Neural crest cell (in vitro differentiated cells): ENCODE measurements at places on chromosomes 3 and 15. TPM values are rescaled to one million over a fixed set of nuclear protein-coding genes. Genes with fewer than 3 reads are reported as not detected.

The COPB2 gene
- total RNA-seq: 113 and 114 TPM in 2 replicates

The CPLX3 gene
- not detected in 2 replicates for total RNA-seq

- peaks cover 22% of the 10 kb centered on the region for H3K4me1 ChIP-seq
- no peak overlapping the region for H3K4me3 ChIP-seq
- no peak overlapping the region for H3K27ac ChIP-seq
- DNase-seq: no peak
- no peaks in the 10 kb centered on the region for H3K27me3 ChIP-seq
Measured at GRCh38 chr3:43921056-43921648, 230.4 kb downstream of the ABHD5 start.

- DNase-seq: peak; percentile 46
- no peaks in the 10 kb centered on the region for H3K27me3 ChIP-seq
- no peaks in the 10 kb centered on the region for H3K36me3 ChIP-seq
- no peak overlapping the region for H3K4me3 ChIP-seq
Measured at GRCh38 chr3:73508330-73508954, 116.3 kb downstream of the PDZRN3 start.

DNA sequence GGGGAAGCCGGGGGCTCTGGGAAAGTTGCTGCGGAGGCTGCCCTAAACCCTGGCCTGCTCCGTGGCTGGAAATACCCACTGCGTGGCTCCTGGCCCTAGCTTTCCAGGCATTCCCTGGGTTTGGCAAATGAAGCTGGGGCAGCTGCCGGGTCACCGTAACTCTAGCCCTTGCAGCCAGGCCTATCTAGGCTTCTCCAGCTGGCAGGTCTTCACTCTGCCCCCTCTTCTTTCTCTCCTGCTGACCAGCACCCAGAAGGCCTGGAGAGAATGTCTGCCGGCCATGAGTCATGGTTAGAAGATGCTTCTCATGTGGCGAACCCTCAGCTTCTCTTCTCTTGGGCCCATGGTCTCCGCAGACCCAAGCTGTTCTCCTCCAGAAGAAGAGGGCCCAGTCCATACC lies 5.6 kb upstream of the DLL4 start:
- H3K27ac ChIP-seq: no peak overlapping the region
- H3K27me3 ChIP-seq: peaks cover 81% of the 10 kb centered on the region
- DNase-seq: no peak
- H3K4me1 ChIP-seq: peaks cover 20% of the 10 kb centered on the region
- no peak overlapping the region for H3K4me3 ChIP-seq

DNA sequence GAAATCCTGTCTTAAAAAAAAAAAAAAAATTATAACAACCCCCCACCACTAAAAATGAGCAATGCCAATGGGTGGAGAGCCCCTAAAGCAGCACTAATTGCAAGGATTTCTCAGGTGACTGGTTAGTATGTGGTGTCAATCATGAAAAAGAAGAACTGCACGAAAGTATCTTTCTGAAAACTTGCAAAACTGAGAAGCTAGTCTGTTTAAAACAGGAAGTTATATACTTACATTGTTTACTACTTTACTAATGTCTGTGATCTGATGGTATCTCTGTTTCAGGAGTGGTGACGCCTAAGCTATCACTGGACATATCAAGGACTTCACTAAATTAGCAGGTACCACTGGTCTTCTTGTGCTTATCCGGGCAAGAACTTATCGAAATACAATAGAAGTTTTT lies at the start of gene CCR3:
Gene CCR3 (plus strand): TSS at position 341 of the 400 bp plus-strand sequence. CDS start 22,699 bp downstream, outside the sequence.
- peaks cover 33% of the 10 kb centered on the region for H3K27me3 ChIP-seq
- H3K4me1 ChIP-seq: no peaks in the 10 kb centered on the region
- no peak within 1 kb of the TSS for H3K4me3 ChIP-seq
- no peak for DNase-seq
- no peaks in the 10 kb centered on the region for H3K36me3 ChIP-seq
- H3K27ac ChIP-seq: no peak within 1 kb of the TSS

DNA sequence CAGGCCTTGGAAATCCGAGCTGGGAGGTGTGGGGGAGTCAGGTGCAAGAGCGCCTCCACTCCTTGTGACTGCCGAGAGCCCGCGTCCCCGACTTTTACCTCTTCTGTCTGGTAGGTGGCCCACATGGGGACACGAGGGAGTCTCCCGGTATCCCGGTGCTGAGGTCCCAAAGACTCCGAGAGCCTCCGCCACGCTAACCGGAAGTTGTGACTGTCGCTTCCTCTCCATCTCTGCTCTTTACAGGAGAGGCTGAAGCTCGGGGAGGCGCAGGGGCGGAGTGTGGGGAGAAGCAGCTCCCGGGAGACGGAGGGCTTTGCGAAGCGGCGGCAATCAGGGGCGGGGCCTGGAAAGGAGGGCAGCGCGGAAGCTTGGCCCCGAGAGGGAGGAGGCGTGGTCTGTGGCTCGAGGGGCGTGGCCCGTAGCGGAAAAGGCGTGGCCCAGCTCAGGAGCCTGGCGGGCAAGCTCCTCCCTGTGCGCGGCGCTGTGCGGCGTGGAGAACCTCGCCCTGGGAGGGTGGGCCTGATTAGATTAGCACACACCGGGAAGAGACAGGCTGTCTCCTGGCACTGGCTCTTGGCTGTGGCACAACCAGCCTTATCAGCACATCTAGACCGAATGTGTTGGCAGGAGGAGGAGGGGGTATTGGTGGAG lies 143.9 kb downstream of the GABRB3 start:
- no peak overlapping the region for H3K27ac ChIP-seq
- no peak overlapping the region for H3K4me3 ChIP-seq
- no peaks in the 10 kb centered on the region for H3K27me3 ChIP-seq
- peaks cover 2% of the 10 kb centered on the region for H3K4me1 ChIP-seq

DNA sequence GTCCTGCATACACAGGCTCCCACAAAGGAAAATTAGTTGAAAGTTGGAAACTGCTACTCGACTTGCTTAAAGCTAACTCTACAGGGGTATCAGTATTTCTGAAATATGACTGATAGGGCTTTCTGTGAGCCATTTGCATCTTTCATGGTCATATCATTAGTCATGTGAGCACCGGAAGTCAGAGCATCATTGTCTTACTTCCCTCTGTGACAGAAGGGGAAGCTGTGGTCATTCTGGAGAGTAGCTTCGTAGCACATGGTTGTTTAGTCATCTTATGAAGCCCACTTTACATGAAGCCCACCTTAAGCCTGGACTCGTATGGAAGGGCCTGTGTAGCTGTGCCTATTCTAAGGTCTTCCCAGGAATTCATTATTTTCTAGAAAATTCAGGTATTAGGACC lies 69.0 kb downstream of the COL6A5 start:
- H3K36me3 ChIP-seq: no peaks in the 10 kb centered on the region
- no peak overlapping the region for H3K27ac ChIP-seq
- peaks cover 32% of the 10 kb centered on the region for H3K4me1 ChIP-seq
- DNase-seq: no peak

DNA sequence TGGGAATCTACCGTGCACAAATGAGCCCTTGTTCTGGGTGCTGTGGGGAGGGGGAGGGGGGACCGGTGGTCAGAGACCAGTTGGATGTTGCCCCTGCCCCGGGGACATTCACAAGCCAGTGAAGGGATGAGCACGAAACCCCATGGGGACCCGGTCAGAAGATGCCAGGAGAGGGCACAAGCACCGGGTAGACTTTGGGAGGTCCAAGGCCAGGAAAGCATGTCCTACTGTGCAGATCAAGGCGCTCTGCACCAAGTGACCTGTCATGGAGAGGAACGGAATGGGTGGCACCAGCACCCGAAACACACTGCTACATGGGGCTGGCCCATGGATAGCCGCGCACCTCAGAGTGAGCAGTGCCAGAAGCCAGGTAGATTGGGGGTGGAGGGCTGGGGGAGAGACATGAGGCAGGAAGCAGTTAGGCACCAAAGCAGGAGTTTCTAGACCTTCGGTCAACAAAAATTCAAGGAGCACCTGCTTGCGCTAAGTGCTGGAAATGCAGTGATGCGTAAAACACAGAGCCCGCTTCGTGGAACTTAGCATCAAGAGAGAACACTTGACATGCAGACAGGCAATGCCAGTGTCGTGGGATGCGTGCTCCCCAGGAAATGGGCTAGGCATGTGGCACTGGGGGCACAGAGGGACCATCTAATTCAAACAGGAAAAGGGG lies 99.1 kb downstream of the CPN2 start:
- peaks cover 41% of the 10 kb centered on the region for H3K4me1 ChIP-seq
- no peak for DNase-seq

GRCh38 chr3:37330466-37330865 lies 156.1 kb upstream of the LRRFIP2 start:
- no peak for DNase-seq
- H3K4me1 ChIP-seq: peaks cover 10% of the 10 kb centered on the region
- no peak overlapping the region for H3K4me3 ChIP-seq
- peaks cover 12% of the 10 kb centered on the region for H3K36me3 ChIP-seq
- no peaks in the 10 kb centered on the region for H3K27me3 ChIP-seq
- H3K27ac ChIP-seq: no peak overlapping the region

DNA sequence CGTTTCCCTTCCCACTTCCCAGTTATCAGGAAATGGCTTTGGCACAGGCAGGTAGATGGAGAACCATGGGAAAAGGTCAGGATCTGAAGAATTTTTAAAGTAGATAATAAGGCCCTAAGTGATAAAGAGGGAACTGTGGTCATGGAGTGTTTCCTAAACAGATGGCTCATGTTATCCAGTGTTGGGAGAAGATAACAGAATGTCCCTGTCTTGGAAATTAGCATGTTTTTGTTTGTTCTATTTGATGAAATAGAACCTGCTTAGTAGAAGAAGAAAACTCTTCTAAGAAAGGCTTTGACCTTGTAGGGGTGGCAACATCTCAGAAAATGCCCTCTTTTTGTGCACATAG lies 8.8 kb downstream of the LRRC3B start:
- H3K27ac ChIP-seq: no peak overlapping the region
- H3K27me3 ChIP-seq: peaks cover 20% of the 10 kb centered on the region
- no peak overlapping the region for H3K4me3 ChIP-seq
- H3K36me3 ChIP-seq: no peaks in the 10 kb centered on the region
- peaks cover 4% of the 10 kb centered on the region for H3K4me1 ChIP-seq
- no peak for DNase-seq

DNA sequence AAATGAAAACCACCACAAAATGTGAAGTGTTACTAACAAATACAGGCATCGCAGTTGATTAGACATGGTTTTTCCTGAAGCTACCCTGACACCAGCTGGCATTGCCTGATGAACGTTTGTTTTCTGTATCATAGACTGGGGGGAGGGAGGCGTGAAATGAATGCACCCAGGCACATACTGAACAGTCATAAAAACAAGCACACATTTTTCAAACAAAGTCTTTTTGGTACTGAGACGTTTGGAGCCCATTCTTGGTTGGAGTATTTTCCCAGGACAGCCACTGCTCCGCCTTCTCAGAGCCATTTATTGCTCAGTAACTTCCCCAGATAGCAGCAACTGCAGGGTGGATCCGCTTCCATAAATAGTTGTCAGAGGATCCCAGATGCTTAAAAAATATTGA lies 52.4 kb downstream of the KLF13 start:
- H3K27ac ChIP-seq: no peak overlapping the region
- no peak for DNase-seq
- no peaks in the 10 kb centered on the region for H3K27me3 ChIP-seq
- H3K4me1 ChIP-seq: peaks cover 4% of the 10 kb centered on the region
- H3K36me3 ChIP-seq: peaks cover 14% of the 10 kb centered on the region
- H3K4me3 ChIP-seq: no peak overlapping the region

DNA sequence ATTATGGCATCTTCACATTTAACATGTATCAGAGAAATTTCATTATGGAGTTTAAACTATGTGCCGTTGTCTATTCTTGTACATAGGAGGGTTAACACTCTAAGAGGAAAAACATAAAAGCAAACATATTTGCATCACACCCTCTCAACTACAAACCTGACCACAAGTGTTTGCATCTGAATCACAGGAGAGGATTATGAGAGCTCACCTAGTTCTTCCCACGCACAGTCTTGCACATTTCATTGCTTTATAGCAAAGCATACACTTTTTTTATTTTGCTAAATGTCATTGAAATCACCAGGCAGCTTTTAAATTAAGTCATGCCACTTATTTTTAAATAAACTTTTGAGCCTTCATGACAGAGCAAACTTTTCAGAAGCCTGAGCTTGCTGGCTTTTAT lies 12.5 kb downstream of the TRAT1 start:
- H3K27ac ChIP-seq: no peak overlapping the region
- H3K4me3 ChIP-seq: no peak overlapping the region
- no peak for DNase-seq

DNA sequence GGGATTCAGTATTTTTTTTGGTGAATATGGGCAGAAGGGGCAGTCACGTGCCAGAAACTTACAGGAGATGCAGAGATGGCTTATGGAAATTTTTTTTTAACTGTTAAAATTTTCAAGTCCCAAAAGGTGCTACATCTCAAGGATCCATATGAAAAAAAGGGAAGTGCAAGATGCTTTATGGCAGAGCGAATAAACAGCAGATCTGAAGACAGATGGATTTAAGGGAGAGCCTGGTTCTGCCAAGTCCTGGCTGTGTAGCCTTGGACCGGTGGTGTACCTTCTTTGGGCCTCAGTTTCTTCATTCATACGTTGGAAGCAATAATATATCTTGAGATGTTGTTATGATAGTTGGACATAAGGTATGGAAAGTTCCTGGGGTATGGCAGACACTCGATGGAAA lies 91.5 kb upstream of the ARRDC4 start:
- H3K36me3 ChIP-seq: peaks cover 2% of the 10 kb centered on the region
- no peak for DNase-seq
- no peaks in the 10 kb centered on the region for H3K27me3 ChIP-seq
- no peak overlapping the region for H3K27ac ChIP-seq
- no peaks in the 10 kb centered on the region for H3K4me1 ChIP-seq
- H3K4me3 ChIP-seq: no peak overlapping the region

GRCh38 chr3:177338697-177339219 lies 141.5 kb upstream of the TBL1XR1 start:
- H3K36me3 ChIP-seq: no peaks in the 10 kb centered on the region
- H3K27me3 ChIP-seq: no peaks in the 10 kb centered on the region

GRCh38 chr3:95613993-95614392 lies 1200.4 kb upstream of the EPHA6 start:
- no peaks in the 10 kb centered on the region for H3K4me1 ChIP-seq
- H3K36me3 ChIP-seq: no peaks in the 10 kb centered on the region
- H3K4me3 ChIP-seq: no peak overlapping the region
- no peak overlapping the region for H3K27ac ChIP-seq
- no peak for DNase-seq

DNA sequence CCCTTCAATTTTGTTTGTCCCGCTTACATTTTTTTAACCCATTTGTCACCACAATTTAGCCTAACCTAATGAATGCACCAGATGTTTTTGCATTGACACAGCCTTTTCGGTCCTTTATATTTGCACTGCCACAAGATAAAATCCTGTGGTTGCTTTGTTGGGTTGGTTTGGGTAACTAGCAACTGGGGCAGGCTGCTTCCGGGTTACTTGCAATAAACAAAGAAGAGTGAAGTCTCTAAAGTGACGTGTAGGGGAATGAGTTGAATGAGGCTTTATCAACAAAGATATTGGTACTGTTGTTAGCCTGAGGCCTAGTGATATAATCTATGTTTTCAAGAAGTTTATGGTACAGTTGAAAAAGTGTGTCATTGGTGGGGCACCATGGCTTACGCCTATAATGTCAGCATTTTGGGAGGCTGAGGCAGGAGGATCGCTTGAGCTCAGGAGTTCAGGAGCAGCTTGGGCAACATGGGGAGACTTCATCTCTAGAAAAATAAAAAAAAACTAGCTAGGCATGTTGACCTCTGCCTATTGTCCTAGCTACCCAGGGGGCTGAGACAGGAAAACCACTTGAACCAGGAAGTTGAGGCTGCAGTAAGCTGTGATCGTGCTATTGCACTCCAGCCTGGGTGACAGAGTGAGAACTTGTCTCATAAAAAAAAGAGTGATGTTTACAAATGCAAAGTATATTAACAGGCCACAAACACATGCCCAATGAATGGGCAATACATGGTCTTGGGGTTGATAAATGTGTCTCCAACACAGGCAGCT lies 121.8 kb downstream of the OXSM start:
- no peaks in the 10 kb centered on the region for H3K36me3 ChIP-seq
- no peak overlapping the region for H3K27ac ChIP-seq
- no peaks in the 10 kb centered on the region for H3K27me3 ChIP-seq
- no peak for DNase-seq
- H3K4me3 ChIP-seq: no peak overlapping the region
